Activated CD4-positive, CD25-positive, alpha-beta regulatory T cell (primary cell): ENCODE measurements at places on chromosomes 13 and 19.

GRCh38 chr19:2375353-2376121 is 15.5 kb downstream of the TMPRSS9 start:
- no peak for DNase-seq

- no peak for DNase-seq
These were observed 106.1 kb downstream of the RAB20 start for GRCh38 chr13:110455444-110455843.

DNA sequence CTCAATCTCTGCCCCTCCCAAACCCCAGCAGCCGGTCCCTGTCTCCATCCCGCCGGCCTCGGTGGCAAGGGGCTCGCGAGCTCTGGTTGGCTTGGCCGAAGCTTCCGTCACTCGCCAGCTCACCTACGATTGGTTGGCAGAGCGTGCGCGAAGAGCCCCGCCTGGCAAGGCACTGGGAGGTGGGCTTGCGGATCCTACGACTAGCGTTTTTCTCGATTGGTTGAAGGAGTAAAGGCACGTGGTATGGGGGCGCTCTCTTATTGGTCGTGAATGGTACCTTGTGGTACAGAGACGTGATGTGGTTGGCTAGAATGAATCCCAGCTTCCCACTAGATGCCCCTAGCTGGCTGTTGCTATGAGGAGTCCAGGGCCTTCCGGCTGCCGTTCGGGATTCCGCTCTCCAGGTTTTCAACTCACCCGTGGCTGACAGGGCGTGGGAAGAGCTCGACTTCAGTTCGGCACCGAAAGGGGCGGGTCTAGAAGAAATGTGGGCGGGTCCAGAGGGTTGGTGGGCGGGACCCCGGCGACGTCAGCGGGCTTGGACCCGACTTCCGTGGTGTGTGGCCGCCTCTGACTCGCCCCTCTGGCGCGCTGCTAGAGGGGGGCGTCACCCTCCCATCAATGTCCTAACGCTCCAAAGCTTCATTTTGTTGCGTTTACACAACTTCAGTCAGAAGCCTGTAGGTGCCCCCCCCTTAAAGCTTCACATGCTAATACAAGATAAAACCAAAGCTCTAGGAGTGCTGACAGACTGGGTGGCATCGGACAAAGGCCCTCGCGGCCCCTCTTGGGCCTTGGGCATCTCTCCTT is 847 bp upstream of the RAP2A start:
- DNase-seq, result peak; percentile 94

- no peak for DNase-seq
These were observed 51.8 kb downstream of the CRTC1 start for GRCh38 chr19:18735324-18735723.

DNA sequence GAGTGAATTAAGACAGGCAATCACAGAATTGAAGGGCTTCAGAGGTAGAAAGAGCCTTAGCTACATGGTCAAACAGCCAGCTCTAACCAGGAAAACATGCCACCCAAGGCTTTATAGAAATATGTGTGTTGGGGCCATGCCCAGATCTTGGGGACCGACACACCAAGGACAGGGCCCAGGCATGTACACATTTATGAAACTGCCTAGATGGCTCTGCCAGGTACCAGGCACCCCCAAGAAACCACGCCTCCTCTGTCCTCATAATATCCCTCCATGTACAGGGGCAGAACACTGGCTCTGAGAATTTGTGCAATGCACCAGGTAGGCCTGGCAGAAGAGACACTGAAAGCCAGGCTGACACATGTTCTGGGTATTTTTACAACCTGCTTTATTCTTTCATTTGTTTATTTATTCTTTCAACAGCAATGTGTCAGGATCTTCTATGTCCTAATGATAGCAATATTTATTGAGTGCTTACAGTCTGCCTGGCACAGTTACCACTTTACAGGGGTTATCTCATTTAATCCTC is 137.9 kb upstream of the LSM14A start:
- DNase-seq, result no peak

GRCh38 chr13:30212256-30212655 is 95.1 kb downstream of the KATNAL1 start:
- no peak for DNase-seq

GRCh38 chr13:75226733-75227435 is 255.1 kb downstream of the TBC1D4 start:
- no peak for DNase-seq

GRCh38 chr13:112854321-112854720 is 114.7 kb upstream of the MCF2L start:
- DNase-seq, result no peak

DNA sequence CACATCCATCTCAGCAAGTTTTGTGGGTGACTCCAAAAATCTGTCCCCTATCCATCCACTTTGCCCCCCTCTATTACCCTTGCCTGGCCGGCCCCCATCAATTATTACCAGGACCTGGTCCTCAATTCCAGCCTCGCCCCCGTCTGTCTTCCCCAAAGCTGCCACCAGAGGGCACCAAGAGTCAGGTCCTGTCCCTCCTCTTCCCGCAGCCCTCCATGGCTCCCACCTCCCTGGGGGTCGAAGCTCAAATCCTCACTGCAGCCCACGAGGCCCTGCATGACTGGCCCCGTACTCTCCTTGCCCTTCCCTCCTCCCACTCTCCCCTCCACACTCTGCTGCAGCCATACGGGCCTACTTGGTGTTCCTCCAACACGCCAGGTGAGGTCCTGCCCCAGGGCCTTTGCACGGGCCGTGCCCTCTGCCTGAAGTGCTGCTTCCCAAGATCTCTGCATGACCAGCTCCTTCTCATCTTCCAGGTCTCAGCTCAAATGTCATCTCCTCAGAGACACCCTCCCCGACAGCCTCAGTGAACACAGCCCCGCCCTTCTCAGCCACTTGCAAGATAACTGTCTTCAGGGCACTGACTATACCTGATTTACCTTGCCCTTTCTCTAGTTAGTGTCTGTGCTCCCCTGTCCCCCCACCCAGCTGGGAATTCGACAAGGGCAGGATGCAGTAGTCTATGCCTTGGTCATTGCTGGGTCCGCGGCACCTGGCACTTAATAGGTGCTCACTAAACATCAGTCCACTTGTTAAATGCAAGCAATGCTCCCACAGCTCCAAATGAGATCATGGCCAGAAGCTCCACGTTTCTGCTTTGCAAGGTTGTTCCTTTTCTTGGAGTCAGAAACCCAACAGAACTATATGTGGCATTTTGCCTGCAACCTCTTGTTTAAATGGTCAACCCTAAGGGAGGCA is 16.8 kb upstream of the SEMA6B start:
- peak; percentile 41 for DNase-seq

- no peak for DNase-seq
These were observed 1.1 kb upstream of the ATP11A start for GRCh38 chr13:112688560-112689302.

DNA sequence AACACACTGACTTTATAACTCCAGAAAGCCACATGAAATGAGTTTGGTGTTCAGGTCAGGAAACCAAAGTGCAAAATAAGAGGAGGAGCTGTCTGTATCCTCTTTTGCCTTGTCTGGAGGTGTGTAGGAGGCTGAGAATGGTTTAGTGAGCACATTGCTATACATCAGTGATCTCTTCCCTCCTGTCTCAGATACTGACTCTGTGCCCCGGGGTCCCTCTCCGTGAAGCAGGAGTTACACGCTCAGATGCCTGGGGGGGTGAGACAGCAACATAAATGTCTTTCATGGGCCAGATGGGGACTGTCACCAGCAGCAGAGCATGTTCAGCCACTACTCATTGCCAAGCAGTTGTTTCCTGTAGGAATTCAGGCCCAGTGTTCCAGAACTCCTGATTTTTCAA is 285.4 kb downstream of the ATP8A2 start:
- DNase-seq, result no peak

GRCh38 chr13:105541565-105541964 is 993.9 kb downstream of the EFNB2 start:
- no peak for DNase-seq

DNA sequence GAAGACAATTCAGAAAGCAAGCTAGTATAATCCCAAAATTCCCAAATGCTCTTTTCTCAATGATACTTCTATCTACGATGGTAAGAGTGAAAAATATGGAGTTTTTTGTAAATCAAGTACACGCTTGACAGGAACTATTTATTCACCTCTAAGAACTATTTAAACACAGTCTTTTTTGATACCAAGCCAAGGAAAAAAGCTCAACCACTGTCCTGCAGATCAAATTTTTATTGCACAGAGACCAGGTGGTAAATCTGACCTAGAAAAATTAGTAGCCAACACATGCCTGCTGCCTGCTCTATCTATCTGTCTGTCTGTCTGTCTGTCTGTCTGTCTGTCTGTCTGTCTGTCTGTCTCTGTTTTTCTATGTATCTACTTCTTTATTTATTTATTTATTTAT is 292.2 kb downstream of the MZT1 start:
- no peak for DNase-seq

DNA sequence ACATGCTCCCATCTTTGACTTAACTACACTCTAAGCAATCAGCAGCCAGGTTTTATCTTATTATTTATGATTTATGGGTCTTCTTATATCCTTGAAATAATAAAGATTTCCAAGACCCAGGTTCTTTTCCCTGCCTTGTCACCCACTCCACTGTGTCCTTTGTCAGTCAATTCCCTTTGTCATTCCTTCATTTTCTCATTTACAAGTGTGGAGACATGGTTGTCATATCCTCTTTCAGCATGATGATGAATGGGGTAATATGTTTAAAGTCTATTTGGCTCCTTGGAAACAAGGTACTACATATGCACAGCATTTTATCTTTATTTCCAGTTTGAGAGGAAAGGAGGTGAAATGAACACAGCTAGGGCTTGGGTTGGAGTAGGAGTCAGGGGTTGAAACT is 521.8 kb downstream of the LMO7 start:
- no peak for DNase-seq

DNA sequence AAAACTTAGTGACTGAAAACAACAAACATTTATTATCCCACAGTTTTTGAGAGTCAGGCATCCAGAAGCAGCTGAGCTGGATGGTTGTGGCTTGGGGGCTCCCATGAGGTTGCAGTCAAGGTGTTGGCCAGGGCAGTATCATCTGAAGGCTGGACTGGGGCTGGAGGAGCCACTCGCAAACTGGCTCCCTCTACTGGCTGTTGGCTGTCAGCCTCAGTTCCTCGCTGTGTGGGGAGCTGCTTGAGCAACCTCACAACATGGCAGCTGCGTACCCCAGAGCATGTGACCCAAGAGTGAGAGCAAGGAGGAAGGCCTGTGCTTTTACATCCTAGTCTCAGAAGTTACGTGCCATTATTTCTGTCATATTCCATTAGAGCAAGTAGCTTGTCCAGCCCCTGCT is 9.7 kb downstream of the YJU2 start:
- no peak for DNase-seq

- no peak for DNase-seq
These were observed 180.5 kb downstream of the ZNF737 start for GRCh38 chr19:20385061-20385460.

- no peak for DNase-seq
These were observed 25.8 kb downstream of the CACNG6 start for GRCh38 chr19:54017261-54017660.

DNA sequence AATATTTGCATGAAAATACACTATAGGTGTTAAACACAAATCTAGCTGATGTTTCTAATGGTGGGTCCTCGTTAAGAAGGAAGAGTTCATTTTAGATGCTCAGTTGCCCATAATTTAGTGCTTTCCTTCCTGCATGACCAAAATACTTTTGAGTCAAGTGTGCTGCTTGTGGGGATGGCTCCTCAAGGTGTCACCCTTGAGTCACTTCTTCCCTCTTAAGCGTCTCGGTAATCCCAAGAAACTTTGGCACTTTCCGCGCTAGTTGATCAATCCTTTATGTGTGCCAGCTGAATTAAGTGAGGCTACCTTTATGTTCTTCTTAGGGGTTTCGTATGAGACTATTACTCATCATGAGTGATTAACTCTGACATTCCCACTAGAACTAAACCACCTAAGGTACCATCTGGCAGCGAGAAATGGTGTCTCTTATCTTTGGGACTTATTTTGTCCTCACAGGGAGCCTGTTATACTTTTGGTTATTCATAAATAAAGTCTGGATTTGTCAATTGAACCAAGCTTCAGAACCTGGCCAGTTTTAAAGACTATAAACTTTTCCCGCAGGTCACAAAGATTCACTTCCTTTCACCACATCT is 106.8 kb downstream of the NHLRC3 start:
- no peak for DNase-seq

DNA sequence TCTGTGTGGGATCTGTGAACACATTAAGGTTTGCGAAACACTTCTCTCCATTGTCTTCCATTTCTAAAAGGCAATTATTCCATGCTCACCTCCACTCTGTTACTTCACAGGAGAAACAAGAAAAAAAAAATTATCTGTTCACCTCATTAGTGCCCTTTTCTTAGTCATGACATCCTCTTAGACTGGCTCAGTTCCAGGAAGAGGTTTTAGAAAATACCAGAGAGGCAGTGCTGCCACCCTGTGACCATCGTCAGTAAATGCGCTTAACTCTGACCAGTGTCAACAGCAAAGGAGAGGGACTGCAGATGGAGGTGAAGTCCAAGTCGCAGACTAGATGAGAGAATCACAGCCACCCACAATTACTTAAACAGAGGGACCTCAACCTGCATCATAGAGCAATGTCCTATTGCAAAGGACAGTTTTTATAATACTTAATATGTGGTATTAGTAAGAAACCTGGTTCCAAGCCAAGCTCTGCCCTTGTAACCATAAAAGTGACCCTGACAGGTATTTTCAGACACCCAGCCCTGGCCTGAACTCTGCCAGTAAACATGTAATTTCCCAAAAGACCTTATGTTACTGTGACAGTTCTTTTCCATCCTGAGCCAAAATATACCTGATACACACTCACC is 19.4 kb downstream of the CEACAM21 start:
- DNase-seq, result peak; percentile 25

- DNase-seq, result no peak
These were observed 10.8 kb upstream of the MISP start for GRCh38 chr19:739998-740715.

DNA sequence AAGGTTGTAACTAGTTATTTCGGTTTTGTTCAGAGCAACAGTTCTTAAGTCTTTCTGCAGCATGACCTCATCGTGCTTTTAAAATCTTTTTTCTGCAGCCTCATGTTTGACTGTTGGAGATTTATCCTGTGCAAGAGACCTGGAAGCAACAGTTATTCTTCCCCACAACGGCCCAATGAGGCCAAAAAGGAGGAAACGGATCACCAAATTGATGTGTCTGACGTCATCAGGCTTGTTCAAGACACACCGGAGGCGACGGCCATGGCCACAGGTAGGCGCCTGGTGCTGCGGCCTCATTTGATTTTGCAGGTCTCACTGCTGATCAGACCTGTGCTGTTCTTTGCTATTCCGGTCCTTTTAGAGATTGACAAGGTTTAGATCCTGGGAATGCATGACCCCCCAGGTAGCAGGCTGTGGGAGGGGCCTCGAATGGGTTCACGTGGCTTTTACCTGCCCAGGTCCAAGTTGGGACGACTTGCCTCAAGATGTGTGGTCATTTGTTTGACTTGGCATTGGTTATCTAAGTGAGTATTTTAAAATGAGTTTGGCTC is 66.8 kb upstream of the MCF2L start:
- DNase-seq, result no peak

DNA sequence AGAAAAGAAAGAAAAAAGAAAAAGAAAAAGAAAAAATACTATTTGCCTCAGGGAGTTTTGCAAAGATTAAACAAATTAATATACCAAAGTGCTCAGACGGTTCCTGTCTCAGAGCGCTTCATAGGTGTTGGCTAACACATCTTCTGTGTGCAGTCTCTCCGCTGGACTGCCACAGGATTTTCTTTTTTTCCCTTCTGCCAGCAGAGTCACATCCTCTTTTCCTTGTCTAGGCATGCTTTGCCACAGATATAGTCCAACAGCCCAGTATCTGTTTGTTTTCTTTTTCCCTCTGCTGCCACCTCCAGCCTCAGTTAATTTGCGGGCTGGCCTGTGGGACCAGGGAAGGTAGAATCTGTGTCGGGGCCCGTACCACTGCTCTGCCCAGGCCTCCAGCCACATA is 3.4 kb upstream of the URAD start:
- DNase-seq, result no peak

- no peak for DNase-seq
These were observed 55.1 kb upstream of the STARD13 start for GRCh38 chr13:33340631-33341030.
